ENCODE measurements at places on chromosomes 16 and 17.

- peak; percentile 25 for DNase-seq
Observed at GRCh38 chr16:30354423-30355143, 525 bp downstream of the CD2BP2 start.

- no peak for DNase-seq
Observed at GRCh38 chr16:81121474-81121990, 25.3 kb upstream of the GCSH start.

DNA sequence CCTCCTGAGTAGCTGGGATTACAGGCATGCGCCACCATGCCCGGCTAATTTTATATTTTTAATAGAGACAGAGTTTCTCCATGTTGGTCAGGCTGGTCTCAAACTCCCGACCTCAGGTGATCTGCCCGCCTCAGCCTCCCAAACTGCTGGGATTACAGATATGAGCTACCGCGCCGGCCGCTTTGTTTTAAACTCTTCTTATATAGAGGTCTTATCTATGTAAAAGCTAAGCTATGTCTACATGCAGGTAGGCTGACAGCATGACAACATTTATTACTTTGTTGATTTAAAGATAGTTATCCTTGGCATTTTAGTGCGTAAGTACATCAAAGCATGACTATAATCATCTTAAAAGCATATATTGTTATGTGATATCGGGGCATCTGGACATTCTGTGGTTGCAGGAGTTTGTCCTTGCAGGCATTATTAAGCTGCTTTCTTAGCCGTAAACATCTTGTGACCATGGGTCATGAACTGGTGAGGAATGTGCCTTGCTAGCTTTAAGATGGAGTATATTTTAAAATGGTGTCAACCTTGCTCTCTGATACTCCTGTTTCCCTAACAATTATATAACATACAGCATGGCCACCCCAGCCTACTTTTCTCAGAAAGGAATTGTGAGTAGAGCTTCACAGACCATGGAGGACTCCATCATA lies 45.8 kb upstream of the TAOK1 start:
- DNase-seq: no peak

- no peak for DNase-seq
Observed at GRCh38 chr17:39018267-39019134, 51.3 kb upstream of the FBXO47 start.

DNA sequence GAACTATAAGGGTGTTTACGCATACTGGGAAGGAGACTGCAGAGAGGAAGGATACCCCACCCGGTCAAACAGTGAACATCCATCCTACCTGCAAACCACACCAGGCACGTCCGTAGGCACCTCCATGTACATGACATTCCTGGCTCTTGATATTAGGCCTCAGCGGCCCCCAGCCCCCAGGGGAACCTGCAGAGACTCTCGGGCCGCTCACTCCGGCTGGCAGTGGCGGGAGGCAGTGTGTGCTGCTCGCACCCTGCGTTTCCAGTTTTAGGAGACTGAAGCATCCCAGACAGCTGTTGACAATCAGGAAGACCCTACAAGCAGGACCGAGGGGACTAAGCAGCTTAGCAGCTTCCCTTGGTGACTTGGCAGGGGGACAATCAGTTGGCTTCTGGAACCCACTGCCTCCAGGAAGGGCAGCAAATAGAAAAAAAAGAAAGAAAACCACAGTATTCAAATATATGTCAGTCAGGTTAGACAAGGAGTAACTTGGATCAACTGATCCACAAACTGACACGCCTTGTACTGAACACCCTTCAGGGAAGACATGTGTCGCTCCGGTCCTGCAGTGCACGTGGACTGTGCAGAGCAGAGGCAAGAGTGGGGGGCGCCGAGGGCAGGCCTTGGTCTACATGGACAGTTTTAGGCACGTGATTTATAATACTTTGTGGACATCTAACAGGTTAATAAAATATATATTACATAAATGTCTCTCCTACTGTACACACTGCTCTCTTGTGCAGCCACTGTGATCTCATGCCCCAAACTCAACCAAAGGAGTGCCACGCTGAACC lies 29.9 kb upstream of the CLEC18B start:
- no peak for DNase-seq

- peak; percentile 91 for DNase-seq
Observed at GRCh38 chr17:45147581-45148182, 593 bp upstream of the HEXIM1 start.

- DNase-seq: no peak
Observed at GRCh38 chr16:72902206-72902605, 145.7 kb downstream of the ZFHX3 start.

GRCh38 chr16:47311738-47312505 lies 148.9 kb downstream of the ITFG1 start:
- peak; percentile 83 for DNase-seq

- DNase-seq: peak; percentile 80
Observed at GRCh38 chr17:42405963-42406495, 17.0 kb downstream of the CAVIN1 start.

DNA sequence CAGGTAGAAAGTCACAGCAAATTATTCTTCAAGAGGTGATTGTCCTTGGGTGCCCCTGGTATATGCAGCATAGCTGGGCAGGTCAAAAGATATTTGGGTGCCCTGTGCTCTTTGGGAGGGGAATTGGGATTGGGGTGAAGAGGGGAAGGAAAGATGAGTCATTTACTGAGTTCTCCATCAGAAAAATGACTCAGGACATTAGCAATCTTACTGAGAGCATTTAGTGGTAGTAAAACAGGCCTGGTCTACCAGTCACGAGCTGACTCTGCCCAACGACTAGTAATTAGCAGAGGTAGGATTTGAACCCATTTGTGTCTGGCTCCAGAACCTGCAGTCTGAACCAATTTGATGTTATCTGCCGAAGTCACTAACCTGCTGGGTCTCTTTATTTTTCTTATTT lies 6.0 kb upstream of the GRIN2A start:
- no peak for DNase-seq

DNA sequence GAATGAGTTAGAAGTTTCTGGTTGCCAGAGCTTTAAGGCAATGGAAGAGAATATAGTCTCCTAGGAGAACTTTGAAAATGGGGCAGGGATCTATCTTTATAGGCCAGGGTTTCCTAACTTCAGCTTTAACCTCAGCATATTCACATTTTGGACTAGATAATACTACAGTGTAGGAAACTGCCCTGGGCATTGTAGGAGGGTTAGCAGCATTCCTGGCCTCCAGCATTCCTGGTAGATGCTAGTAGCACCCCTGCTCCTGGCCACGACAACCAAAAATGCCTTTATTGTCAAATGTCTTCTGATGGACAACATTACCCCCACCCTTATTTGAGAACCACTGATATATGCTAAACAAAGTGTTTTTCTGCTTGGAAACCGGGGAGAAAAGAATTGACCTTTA lies 27.8 kb upstream of the MYO18A start:
- no peak for DNase-seq

DNA sequence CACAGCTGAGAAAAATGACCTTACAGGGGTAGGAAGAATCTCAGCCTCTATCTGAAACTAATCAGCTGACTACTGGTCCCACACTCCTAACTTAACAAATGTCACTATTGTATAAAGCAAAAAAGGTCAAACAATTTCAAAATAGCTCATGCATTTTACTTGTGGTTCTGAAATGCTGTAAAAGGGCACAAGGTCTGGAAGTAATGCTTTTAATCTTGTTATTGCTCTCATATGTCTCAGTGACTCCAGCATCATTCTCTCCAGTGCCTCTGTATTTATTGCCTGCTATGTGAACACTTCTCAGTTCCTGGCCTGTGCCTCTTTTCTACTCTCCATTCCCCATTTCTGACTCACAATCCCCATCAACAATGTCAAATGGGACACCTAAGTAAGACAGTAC lies 937.7 kb downstream of the CDH11 start:
- no peak for DNase-seq

GRCh38 chr16:89899879-89900481 lies 18.7 kb upstream of the MC1R start:
- DNase-seq: no peak

DNA sequence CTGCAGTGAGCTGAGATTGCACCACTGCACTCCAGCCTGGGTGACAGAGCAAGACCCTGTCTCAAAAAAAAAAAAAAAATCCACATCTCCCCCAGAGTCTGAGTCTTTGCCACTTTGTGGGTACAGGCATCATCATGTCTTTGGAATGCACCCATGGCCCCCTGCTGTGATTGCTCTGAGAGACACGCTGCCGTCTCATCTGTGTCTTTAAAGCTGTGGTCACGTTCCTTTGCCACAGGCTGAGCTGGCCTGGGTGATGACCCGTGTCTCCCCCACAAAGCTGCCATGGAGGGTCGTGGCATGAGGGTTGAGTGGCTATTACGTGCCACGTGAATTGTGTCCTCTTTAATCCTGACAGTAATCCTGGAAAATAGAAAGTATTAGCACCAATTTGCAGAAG lies 20.2 kb downstream of the CRISPLD2 start:
- no peak for DNase-seq

DNA sequence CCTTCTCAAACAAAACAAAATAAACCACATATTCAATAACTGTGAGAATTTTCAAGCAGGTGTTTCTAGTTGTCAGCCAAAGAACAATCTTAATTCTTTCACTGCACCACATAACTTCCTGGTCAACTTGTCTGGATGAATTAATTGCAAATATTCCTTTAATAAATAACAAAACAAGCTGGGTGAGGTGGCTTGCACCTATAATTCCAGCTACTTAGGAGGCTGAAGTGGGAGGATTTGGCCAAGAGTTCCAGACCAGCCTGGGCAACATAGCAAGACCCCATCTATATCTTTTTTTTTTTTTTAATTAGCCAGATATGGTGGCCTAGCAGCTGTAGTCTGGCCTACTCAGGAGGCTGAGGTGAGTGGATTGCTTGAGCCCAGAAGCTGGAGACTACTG lies 17.0 kb upstream of the PPM1D start:
- no peak for DNase-seq

GRCh38 chr17:48587276-48588073 lies 2.6 kb downstream of the HOXB3 start:
- no peak for DNase-seq

GRCh38 chr17:1227917-1228780 lies 42.1 kb upstream of the BHLHA9 start:
- peak; percentile 37 for DNase-seq

DNA sequence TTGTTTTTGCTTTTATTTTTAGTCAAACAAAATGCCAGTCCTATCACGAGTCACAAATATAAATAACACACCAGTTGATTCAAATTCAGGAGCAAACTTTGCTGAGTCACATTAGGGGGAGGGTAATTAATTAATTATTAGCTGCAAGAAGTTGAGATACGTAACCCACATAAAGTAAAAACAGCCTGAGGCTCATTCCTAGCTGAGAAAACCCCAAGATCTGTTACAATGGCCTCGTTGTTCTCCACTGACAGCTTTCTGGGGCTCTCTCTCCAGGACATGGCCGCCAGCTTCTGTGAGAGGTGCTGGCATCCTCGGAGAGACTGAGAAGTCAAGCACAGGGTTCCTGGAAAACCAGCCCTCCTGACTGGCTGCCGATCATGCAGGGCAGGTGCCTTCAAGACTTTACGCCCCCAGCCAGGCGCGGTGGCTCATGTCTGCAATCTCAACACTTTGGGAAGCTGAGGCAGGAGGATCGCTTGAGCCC lies 11.1 kb downstream of the RAB40B start:
- peak; percentile 70 for DNase-seq

- no peak for DNase-seq
Observed at GRCh38 chr17:73532421-73532901, 111.8 kb downstream of the SDK2 start.

GRCh38 chr17:41651625-41652460 lies 27.5 kb upstream of the KRT17 start:
- DNase-seq: no peak

DNA sequence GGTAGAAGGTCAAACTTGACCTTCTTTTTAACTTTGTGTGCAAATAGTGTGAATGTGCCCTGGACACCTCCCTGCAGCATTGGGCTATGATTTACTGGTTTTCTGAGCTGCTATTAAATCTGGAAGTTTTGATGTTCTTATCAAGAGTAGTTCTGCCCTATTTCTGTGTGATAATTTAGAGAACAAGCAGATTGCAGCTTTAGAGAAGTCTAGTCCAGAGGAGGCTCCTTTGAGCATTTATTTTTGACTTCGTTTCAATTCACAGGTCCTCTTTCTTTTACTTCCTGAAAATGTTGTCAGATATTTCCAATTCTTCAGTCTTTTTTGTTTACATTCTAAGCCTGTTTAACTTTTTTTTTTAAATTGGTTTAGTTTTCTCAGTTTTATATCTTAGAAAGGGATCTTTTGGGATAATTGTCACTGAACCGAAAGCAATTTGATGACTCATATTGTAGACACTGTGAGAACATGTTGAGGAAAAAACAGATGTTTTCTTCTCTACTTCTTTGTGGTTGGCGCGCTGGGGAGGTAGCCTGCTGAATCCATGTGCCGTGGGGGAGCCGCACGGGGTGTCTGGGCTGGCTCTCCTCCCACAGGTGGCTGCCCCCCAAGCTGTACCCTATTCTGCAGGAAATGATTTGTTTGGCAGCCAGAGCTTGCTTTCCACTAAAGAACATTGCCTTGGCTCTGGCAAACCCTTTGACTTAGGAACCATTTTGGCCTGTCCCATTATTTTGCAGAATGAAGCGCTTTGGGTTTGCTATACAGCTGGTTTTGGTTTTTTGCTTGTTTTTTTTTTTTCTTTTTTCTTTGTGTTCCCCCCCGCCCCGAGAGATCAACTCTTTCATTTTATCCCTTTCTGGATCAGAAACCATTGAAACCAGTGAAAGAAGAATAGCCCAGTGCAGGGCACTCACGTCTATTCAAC lies 53.4 kb downstream of the MFSD11 start:
- DNase-seq: peak; percentile 22

DNA sequence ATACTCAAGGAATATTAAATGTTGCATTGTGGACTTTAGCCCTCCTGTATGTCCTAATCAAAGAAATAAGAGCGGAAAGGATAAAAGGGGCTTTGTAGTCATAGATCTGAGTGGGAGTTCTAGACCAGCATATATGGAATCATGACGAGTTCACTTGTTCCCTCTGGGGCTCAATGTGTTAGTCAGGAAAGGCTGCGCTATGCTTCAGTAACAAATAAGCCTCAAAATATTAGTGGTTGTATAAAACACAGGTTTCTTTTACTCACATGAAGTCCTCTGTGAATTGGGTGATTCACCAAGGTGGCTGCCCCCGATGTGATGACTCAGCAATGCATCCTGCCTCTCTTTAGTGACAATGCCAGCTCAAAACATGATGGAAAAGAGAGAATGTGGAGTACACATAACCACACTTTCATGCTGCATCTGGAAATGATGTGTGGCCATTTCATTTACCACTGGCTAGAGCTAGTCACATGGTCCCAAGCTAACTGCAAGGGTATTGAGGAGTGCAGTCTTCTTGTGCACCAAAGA lies 63.3 kb upstream of the IRX5 start:
- no peak for DNase-seq
